BJ (cell line): ENCODE measurements at places on chromosomes 2 and 18.

- DNase-seq: peak; percentile 25
These were observed 298.5 kb downstream of the INSIG2 start for GRCh38 chr2:118386641-118387302.

- no peak for DNase-seq
These were observed 92.4 kb downstream of the COX7A2L start for GRCh38 chr2:42268528-42269151.

GRCh38 chr18:4831791-4832375, 365.2 kb downstream of the AKAIN1 start:
- no peak for DNase-seq

GRCh38 chr2:237623428-237624403, 3.7 kb upstream of the LRRFIP1 start:
- no peak for DNase-seq
